AG04449 (cell line): ENCODE measurements at places on chromosomes 4 and X.

DNA sequence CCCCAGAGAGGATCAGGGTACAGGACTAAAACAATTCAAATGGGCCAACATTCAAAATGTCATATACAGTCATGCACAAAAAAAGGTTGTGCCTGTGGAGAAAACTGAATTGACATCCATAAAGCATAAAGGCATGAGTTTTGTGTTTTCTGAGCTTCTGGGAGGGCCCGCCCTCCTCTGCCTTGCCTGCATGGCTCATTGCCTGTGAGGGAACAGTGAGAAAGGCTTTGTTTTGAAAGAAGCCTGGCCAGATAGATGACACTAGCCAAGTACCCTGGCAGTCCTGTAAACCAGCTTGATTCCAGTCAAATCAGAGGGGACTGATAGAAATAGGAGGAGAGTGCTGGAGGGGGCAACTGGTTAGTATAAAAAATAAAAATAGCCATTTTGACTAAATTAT, 194.3 kb downstream of the KIT start:
- no peak for DNase-seq

DNA sequence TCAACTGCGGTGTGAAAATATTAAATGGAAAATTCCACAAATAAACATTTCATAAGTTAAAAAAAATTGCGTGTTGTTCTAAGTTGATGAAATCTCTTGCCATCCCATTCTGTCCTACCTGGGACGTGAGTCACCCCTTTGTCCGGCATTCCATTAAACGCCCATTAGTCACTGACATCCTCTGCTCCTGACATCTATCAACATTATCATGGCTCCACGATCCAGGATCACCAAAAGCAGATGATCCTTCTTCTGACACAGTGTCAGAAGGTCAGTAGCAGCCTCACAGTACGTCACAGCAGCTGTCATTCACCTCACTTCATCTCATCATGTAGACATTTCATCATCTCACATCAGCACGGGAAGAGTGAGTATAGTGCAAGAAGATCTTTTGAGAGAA, 125.7 kb downstream of the ZNF827 start:
- no peak for DNase-seq

DNA sequence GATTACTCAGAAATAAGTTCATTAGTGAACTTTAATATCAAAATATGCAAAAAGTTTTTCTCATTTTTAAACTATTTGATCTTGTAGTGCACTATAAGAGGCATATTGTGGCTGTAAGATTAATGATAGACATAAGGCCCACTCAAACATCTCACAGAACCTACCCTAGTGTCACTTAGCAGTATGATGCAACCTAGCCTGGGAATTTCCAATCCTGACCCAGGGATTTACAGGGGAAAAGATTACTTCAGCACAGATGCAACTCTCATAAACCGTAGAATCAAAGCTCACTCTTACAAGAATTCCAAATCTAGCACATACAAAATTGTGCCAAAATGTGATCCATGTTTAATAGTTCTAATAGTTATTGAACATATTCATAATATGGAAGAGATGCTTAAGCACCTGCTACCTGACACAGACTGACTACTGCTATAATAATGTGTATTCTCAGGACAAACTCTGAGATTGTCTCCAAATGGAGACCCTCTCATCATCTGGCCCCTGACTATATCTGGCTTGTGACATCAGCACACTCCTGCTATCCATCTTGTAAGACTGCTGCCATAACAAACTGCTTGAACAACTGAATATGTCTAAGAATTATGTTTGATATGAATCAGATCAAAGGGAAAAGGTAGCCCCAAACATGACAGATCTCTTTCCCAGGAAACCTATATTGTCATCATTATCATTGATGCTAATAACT, 271.9 kb downstream of the PABPC4L start:
- no peak for DNase-seq

DNA sequence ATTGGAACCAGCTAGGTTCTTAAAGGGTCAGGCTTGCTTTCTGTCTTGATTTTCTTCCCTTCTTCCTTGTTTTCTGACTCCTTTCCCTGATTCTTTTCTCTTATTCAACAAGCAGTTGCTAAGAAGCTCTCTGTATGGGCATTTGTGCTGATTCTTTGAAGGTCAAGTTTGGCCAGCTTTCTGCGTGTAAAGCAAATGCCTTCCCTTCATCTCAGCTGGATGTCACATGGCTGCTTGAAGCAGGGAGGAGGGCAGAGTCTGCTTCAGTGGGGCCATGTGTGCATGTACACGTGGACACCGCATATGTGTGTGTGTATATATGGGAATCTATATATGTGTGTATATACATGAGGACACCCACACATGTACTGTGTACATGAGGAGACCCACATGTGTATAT, 139.9 kb upstream of the ATP6AP2 start:
- no peak for DNase-seq

GRCh38 chr4:40552536-40552935, 77.1 kb downstream of the RBM47 start:
- no peak for DNase-seq

DNA sequence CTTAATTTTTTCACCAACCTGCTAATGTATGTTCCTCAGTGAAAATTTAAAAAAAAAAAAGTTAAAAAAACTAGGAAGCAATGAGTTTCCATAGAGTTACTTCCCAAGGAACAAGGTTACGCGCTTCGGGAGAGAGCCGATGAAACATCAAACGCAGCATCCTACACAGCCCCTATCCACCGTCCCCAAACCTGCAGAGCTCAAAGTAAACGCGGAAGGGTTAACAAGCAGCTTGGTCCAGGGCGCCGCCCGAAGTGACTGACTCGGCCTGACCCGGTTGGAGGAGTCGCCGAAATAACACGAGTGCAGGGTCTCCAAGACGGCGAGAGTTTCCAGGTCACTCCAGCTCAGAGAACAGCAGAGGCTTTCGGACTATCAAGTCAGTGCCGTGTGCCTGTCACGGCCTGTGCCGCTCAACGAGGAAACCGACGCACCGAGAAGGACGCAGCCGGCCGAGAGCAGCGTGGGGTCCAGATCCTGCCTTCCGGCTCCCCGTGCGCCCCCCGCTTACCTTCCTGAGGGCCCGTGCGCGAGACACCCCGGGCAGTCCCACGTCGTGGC, 512 bp downstream of the NOP14 start:
- DNase-seq = no peak

GRCh38 chrX:47191331-47191730, 2.3 kb upstream of the UBA1 start:
- DNase-seq = no peak

- DNase-seq = no peak
Measured at GRCh38 chrX:78075787-78076389, 28.2 kb upstream of the PGK1 start.

DNA sequence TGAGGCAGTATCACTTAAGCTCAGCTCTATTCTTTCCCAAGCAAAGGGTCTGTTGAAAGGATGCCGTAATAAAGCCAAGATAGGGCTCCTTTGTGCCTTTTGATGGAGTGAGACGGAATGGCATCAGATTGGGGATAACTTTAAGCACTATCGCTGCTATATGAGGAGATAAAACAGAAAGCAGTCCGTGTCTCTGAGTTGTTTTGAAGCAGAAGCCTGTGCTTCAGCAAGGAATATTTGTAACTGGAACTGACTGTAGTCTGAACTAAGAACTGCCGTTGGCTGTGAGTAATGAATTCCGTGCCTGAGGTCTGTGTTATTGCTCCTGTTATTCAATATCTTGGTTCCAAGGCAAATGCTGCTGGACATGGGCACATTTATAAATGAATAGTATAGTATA, 297.4 kb downstream of the ANKRD50 start:
- DNase-seq = no peak

DNA sequence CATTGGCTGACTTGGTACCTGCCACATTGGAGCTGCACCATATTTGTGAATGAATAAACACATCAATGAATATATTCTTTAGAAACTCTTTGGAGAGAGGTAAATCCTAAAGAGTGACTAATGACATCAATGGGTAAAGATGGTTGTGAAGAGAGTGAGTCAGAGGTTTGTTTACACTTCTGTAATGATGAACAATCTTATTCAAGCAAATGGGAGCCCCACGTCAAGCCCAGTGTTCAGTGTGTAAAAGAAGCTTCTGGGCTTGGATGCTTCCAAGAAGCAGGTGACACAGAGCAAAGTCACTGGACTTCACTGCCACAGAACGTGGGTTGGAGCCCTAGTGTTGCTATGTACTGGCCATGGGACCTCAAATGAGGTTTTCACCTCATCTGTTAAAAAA, 319.0 kb downstream of the STK32B start:
- peak; percentile 41 for DNase-seq

DNA sequence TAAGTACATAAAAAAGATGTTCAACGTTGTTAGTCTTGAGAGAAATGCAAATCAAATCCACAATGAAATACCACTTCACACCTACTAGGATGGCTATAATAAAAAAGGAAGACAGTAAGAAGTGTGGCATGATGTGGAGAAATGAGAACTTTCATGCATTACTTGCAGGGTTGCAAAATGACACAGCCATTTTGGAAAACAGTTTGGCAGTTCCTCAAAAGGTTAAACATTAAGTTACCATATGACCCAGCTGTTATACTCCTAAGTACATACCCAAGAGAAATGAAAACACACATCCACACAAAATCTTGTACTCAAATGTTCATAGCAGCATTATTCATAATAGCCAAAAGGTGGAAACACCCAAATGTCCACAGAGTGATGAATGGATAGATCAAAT, 25.8 kb upstream of the LIMCH1 start:
- DNase-seq = no peak

GRCh38 chr4:95431678-95432077, 117.1 kb downstream of the UNC5C start:
- no peak for DNase-seq

DNA sequence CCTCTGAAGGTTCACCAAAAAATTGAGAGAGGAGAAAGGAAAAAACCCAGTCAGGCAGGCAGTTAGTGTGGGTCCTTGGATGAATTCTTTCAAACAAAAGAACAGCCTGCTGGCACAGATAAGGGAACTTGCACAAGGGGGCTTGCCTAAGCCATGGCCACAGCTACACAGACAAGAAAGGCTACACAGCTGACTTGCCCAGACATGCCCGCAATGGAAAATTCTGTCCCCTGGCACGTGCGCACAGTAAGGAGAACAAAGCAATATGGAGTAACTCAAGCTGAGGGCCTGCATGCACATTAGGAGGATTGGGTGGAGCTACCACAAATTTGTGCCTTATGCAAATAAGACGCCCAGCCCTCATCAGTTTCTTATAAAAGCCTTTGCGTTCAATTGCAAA, 512.5 kb upstream of the HTR2C start:
- no peak for DNase-seq

GRCh38 chrX:7985568-7985967, 58.4 kb upstream of the PNPLA4 start:
- no peak for DNase-seq

DNA sequence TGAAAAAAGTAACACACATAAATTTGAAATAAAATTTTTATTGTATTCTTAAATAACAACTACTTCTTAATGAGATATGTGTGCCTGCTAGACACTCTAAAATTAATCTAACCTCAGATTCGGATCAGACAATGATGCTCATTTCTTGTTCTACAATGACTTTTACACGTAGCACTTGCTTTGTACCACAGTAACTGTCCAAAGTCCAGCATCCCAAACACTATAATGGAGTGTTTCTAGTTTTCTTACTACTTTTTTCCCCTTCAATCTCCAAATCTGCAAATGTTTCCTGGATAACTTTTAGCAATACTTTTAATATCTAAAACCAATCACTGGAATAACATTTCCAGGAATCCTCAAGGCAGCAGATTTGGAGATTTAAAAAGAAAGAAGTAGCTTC, 75.9 kb downstream of the ADGRA3 start:
- DNase-seq = no peak

- DNase-seq = no peak
Measured at GRCh38 chr4:42490015-42490414, 92.7 kb downstream of the SHISA3 start.

DNA sequence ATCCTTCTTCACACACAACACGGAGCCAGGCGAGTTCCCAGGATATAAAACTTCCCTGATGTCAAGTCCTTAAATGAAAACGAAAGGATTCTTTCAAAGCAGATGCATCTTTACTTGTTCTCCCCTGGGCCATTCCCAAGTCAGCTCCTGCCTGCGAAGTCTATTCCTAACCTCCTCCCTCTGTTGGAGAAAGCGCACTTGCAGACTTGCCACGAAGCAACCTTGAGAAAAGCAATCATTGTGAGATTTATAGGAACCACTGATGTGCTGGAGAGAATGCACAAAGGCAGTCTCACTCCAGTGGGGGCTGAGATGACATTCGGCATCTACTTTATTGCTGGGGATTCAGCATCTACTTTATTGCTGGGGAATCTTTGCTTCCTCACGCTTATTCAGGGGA, 155.7 kb downstream of the NSUN7 start:
- no peak for DNase-seq

- no peak for DNase-seq
Measured at GRCh38 chr4:168643111-168643795, 146.4 kb downstream of the PALLD start.

DNA sequence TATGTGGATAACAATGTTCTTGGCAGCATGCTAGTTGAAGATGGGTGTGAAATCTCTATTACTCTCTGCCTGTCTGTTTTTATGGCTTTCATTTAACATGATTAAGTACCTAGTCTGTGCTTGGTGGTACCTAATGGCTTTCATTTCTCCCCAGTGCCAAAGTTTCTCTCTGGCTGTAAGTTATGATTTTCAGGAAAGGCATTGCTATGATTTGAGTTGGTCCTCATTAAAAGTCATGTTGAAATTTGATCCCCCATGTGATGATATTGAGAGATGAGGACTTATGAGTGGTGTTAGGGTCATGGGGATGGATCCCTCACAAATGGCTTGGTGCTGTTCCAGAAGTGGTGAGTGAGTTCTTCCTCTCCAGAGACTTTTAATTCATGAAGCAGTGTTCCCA, 162.4 kb upstream of the IL15 start:
- DNase-seq = peak; percentile 42

GRCh38 chrX:2498781-2499302, 1.9 kb downstream of the DHRSX start:
- DNase-seq = no peak

DNA sequence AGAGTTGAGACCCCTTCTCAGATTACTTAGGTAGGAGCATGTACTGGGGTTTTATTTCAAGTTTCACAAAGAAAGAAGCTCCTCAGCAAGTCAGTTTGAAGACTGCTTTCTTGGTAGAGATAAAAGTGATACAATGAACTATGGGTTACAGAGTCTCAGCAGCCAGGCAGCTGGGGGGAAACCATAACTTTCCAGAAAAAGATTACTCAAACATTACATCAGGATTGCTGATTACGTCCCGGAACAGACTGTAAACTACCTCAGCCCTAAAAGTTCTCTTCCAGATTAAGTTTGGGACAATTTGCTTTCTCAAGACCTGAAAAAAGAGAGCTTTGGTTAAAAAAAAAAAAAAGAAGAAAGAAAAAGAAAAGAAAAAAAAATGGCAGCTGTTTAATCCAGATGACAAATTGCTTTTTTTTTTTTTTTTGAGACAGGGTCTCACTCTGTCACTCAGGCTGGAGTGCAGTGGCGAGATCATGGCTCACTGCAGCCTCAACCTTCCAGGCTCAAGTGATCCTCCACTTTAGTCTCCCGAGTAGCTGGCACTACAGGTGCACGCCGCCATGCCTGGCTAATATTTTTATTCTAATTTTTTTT, 16.6 kb downstream of the SAT1 start:
- DNase-seq = no peak

- no peak for DNase-seq
Measured at GRCh38 chr4:145984563-145984962, 45.9 kb upstream of the ZNF827 start.

GRCh38 chr4:159395693-159396092, 292.8 kb downstream of the RAPGEF2 start:
- no peak for DNase-seq
